ENCODE measurements at places on chromosomes 3 and 15. TPM values are rescaled to one million over a fixed set of nuclear protein-coding genes. Genes with fewer than 3 reads are reported as not detected.

GRCh38 chr3:179971280-179971679, 65.5 kb downstream of the PEX5L start:
- no peak for DNase-seq

DNA sequence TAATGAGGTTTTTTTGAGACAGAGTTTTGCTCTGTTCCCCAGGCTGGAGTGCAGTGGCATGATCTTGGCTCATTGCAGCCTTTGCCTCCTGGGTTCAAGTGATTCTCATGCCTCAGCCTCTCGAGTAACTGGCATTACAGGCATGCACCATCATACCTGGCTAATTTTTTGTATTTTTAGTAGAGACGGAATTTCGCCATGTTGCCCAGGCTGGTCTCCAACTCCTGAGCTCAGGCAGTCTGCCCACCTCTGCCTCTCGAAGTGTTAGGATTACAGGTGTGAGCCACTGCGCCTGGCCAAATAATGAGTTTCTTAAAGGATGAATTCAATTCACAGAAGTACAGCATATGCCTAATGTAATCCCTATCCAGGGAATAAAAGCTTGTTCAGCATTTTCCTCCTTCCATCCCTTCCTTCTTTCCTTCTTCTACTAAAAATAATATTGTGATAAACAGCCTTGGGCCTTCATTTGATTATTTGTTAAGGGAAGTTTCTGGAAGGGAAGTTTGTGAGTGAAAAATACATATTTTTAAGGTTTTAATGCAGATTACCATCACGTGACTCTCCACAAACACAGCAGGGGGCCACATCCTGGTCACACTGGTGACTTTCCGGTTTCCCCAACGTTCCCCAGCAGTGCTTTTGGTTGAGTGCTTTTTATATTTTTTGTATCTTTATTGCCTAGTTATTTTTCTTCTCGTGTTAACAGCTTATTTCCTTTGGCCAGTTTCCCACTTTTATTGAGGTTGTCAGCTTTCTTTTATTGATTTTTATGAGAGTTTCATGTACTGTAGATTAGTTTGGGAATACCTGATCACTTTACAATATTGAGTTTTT, 116.8 kb downstream of the USP13 start:
- no peak for DNase-seq

Gene PCOLCE2
- not detected for total RNA-seq

Gene MAGI1
- 0.39 TPM for total RNA-seq

Gene CCDC54
- total RNA-seq: not detected

DNA sequence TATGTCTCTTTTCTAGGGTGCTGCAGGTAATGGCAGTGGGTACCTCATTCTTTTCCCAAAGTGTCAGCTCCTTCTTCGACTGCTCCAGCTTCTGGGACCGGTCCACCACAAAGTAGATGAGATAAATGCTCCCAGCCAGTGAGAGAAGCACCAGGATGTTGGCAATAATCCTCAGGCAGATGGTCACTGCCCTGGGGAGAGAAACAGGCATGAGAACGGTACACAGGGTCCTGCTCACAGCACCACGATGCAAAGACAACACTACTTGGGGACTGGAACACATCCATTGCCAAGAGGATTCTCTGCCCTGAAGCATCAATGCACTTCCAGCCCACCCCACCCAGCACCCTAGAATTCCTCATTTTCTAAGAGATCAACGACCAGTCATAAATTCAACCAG, 22.4 kb downstream of the TMC3 start:
- DNase-seq: no peak

GRCh38 chr3:50194903-50195500, 3.6 kb downstream of the GNAT1 start:
- no peak for DNase-seq

Gene ANKUB1
- not detected for total RNA-seq

DNA sequence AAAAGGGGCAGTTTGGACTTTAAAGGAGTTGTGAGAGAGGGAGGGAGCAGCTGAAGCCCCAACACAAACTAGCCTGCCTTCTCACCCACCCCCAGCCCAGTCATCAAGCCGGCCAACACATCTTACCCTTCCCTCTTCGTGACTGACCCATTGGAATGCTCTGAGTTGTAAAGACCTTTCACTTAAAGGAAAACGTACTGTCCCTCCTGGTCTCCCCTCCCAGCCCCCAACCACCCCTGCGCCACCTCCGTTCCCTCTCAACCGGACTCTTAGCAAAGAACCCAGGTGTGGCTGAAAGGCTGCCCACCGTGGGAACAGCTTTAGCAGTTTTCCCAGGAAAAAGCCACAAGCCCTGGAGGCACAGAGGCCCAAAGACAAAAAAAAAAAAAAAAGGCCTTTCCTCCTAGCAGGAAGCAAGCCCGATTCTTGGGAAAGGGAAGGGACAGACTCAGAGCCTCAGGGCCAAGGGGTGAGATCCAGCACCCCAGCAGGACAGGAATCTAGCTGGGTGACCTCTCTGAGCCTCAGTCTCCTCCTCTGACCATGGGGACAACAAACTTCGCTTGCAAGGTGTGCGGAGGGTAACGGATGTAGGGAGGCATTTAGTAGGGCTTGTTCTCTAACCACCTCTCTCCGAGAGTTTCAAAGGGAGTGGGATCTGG, 2.4 kb downstream of the CYP11A1 start:
- DNase-seq: no peak

DNA sequence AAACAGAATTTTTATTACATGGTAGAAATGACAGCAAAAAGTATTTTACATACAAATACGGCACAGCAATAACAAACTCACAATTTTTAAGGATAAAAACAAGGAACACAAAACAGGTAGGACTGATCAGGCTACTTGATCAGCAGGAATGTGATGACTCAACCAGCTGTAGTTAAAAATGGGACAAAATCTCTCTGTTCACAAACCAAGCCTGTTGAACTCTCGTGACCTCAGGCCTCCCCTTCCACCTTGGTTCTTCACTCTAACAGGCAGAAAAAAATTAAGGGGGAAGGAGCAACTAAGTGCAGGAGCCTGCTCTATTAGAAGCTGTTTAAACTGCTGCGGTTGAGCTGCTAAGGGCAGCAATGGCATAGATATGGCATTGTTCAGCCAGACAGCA, 18.7 kb downstream of the FBXL22 start:
- DNase-seq: no peak

DNA sequence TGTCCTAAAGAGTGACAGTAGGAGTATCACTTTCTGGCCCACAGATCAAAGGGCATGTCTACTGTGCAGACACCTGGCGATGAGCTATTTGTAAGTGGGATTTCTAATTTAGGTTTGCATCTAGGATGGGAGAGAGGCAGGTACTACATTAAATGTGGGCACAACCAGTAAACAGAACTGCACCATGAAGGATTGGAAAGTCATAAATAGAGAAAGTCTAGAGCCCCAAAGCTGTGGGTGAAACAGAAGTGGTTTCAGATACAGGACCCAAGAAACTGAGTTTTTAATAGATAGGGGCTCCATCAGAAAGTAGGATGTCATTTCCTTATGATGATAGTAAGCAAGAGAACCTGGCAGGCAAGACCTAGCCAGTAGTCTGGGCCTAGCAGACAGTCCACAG, 35.2 kb upstream of the SPPL2A start:
- no peak for DNase-seq

Gene CFAP20DC
- 2.7 TPM for total RNA-seq

DNA sequence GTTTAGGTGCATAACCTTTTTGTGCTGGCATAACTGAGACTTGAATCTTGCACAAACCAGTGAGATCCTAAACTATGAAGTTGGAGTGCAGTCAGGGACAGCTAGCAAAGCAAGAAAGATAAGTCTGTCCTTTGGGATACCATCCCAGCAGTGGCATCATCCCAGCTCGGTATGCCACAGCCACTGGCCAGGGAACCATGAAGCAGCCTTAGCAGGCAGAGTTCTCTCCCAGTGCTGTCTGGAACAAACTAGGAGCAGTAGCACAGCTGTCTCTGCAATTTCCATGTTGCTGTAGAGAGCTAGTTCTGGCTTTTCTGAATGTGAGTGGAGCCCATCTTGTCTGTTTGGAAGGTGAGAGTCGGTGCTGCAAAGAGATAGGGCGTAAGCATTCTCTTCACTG, 130.3 kb downstream of the DTWD1 start:
- DNase-seq: no peak

Gene CCR9
- not detected for total RNA-seq

Gene SNX1
- total RNA-seq: 128 TPM

GRCh38 chr15:50181201-50181968, 611 bp upstream of the SLC27A2 start:
- no peak for DNase-seq

- no peak for DNase-seq
Measured at GRCh38 chr15:47812470-47812999, 95.2 kb downstream of the SEMA6D start.

Gene DGKG
- total RNA-seq: 5.5 TPM

DNA sequence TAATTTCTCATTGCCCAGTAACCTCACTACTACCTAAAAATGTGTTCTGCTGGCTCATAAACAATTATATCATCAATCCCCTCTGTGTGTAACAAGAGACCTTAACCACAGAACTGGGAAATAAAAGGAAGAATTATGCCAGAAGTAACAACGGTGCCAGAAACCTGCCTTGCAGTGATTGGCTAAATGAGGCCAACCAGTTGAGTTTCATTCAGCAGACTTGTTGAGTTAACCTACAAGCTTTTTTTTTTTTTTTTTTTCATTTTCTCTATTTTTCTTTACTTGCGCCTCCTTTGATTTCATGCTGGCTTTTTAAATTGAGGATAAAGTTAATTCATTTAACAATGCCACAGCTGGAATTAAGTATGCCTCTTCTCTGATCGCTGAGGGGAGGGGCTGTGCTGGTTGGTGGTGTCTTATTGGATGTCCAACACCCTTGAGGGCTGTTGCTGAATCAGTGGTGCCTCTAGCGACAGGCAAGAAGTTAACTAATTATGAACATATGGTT, 30.0 kb upstream of the GMNC start:
- DNase-seq: no peak

Gene CYP11A1
- not detected for total RNA-seq

Data from activated naive CD4-positive, alpha-beta T cell treated with anti-CD3 and anti-CD28 coated beads, Interleukin-2, amount 50 U/mL, for 72 hours (primary cell).